ENCODE measurements at places on chromosomes 6 and 20.

DNA sequence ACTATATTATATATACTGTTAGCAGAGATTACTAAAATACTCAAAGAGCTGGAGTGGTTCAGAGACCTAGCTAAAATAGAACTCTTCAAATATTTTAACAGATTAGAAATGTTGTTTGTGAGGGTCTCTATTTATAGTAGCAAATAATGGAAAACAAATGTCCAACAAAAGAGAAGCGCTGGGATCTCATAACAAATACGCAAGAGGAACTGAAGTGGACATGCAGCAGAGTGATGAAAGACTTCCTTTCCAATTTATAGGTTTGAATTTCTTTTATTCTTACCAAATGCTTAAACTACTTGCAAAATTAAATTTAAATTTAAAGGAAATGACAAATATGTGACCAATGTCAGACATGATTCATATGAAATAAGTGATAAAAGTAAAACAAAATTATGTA lies 49.9 kb downstream of the PIGU start:
- no peak for ATAC-seq

DNA sequence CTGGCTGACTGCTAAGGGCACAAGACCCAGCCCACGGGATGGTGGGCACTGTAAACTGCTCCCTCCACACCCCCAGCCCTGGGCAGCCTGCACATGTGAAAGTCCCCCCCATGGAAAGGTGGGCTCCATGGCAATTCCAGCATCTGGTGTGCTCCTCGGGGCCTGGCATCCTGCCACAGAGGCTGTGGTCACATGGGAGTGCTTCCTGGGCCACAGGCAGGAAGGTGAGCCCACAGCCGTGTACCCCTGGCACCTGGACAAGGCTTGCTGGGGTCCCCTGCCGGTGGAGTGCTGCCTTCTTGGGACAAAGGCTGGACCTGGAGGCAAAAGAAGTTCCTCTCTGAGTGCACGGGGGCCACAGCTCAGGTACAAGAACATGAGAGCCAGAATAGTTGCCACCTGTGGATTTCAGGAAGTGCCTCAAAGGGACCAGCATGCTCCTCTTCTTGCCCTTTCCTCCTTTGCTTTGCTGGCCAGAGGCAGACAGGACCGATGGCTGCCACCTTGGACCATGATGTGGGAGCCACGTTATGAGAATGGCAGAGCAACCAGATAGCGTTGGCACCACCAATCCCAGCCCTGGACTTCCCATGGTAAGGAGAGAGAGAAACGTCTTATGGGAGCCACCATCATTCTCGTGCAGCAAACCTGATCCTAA lies 120.2 kb upstream of the MLN start:
- ATAC-seq = no peak

GRCh38 chr20:3383878-3384495 lies 23.5 kb downstream of the DNAAF9 start:
- peak; percentile 50 for ATAC-seq

- no peak for ATAC-seq
These were observed 109.0 kb upstream of the COL21A1 start for GRCh38 chr6:56356426-56356825.

DNA sequence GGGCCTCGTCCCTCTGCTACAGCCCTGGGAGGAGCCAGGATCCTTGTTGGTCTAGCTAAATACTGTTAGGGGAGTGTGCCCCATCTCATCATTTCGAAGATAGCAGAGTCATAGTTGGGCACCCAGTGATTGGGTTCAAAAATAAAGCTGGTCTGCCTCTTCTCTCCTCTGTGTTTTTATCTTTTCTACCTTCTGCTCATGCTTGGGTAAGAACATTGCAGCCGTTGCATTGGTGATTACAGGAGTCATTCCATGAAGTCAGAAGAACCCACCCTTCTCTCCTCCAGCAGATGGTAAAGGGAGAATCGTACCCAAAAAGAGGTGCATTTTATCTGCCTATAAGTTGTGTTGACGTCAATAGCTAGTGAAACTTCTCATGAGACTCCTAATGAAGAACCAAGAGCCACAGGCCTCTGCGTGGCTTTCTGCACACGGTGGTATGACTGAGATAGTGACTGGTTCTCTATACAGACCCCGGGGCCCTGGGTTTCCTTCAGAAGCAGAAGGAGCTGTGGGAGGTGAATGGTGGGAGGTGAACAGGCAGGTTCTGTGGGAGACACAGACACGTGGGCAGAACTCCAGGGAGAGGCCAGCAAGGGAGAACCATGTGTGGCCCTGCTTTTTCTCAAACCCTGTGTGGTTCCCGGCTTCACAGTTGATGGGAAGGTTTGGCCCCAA lies 5.7 kb upstream of the FAM209A start:
- ATAC-seq = no peak

- no peak for ATAC-seq
These were observed 880.4 kb downstream of the EPHA7 start for GRCh38 chr6:92538926-92539325.

DNA sequence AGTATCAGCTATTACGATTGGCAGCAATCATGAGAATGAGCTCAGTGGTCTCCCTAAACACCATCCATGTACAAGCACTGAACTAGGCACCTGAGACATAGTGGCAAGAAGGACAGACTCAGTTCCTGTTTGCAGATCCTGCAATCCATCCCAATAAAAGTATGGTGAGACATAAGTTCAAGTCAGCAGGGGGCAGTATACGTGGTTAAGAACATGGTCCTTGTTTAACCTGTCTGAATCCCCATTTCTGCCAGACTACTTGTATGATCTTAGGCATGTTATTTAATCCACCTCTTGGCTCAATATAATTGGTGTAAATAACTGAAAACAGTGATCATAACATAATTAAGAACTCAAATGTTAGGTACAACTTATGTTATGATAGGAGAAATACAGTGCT lies 33.2 kb upstream of the PNISR start:
- ATAC-seq = no peak

DNA sequence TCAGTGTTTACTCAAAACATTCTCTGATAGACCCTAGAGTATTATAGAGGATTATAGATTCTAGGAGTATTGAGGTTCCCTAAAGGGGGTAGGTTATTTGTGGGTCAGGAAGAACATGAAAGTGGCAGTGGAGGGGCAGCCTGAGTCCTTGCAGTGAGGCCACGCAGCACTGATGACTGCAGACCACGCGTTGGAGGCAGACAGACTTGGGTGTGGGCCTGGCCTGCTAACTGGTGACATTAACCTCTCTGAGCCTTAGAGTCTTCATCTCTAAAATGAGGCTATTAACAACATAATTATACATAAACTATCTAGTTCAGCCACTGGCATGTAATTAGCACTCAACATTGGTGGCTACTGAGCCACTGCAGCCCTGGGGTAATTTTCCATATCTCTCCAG lies 16.1 kb downstream of the MTCL3 start:
- no peak for ATAC-seq

GRCh38 chr20:5172167-5172601 lies 45.4 kb downstream of the CDS2 start:
- peak; percentile 86 for ATAC-seq

DNA sequence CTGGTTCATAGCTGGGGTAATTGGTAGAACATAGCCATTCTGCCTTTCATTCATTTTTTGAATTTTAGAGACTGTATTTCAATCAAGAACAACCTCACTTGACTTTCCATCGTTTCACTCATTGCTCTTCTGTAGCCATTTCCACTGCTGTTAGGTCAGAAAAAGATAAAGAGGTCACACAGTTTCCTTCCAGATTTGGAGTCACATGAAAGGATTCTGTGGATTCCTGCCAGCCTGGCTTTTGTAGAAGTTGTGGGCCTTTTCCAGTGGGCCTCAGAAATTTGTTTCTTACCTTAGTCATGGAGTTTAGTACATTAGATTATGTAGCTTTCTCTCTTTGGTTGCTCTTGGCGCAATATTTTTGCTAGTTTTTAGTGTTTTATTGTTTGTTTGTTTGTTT lies 157.8 kb downstream of the SASH1 start:
- ATAC-seq = no peak

GRCh38 chr6:141158740-141159139 lies 974.0 kb upstream of the GJE1 start:
- ATAC-seq = no peak

DNA sequence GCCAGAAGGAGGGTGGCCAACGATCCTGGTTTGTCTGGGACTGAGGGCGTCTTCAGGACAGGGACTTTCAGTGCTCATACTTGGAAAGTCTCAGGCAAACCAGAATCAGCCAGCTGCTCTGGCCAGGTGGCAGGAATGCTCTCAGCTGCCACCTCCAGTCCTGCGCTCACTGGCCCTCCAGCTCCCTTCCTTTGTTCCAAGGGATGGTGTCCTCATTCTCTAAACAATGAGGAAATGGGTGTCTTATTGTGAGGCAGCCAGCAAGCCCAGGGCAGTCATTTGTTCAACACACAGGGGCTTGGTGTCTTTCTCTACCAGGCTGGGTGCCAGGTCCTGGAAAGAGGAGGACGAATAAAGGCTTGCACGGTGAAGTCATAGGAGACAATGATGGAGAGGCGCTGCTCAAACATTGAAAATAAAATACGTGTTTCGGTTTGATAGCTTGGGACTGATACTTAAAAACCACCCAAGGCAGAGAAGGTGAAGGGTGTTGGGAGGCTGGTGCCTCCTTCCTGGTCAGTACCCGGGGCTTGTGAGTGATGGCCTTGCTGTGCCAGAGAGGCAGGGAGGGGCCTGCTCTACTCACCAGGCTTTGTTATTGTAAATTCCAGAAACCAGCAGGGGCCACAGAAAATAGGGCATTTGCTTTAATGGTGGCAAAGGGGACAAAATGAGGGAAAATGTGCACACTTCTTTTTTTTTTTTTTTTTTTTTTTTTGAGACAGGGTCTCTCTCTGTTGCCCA lies 11.3 kb upstream of the TMEM181 start:
- ATAC-seq = no peak

GRCh38 chr20:12827816-12828385 lies 180.9 kb upstream of the SPTLC3 start:
- no peak for ATAC-seq

DNA sequence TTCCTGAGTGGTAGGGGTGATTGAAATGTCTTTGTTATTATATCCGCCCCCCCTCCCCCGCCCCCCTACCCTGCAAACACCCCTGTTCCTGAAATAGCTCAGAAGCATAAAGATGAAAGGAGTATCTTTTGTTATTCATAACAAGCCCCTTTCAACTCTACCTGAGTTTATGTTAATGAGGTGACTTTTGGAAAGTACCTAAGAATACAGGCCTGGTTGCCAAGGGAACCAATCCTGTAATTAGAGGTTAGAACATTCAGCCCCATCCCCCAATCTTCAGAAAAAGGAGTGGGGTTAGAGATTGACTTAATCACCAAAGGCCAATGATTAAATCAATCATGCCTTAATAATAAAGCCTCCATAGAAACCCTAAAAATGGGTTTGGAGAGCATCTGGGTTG lies 979.2 kb upstream of the GJE1 start:
- ATAC-seq = no peak

- no peak for ATAC-seq
These were observed 126.4 kb downstream of the SCML4 start for GRCh38 chr6:107697682-107698081.

DNA sequence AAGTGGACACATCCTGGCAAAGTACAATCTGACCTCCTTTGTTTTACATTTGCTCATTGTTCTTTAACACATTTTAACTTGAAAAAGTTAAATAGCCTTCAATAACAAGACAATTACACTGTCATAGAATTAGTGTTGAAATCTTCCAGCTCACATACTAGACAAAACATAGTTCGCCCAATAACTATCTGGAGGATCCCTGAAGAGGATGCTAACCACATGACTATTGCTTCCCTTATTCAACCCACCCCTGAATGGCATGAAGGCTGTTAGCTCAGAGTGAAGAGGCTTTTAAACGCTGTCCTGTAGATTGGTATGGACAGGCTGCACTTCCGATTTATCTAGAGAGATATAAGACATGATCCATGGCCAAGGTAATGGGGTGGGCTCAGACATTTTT lies 15.0 kb upstream of the DSE start:
- ATAC-seq = no peak

DNA sequence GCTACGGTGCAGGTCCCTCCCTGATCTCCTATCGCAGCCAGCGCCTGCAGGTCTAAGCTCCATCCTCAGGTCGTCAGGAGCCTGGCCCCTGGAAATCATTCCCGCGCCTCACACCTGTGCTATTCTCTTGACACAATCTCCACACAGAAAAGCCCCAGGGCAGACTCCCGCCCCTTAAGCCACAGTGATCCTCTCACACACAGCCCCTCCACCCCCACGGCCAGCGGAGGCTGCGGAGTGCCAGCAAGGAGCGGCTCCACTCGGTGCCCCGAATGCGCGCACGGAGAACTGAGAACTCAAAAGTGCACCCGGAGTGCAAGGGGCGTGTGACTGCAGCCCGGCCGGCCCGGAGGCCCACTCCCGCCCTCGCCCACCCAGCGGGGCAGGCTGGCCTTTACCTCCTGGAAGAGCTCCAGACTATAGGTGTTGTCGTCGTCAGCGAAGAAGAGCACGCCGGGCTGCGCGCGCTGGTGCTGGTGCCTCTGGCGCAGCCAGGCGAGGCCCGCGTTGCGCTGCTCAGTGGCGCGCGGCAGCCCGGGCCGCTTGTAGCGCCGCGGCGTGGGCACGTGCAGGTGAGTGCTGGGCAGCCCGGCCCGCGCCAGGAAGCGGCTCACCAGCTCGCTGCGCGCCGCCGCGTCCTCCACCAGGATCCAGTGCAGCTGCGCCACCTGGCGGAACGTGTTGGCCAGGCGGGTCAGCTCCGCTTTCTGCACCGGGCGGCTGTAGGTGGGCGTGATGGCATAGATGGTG lies 1.2 kb downstream of the B3GAT2 start:
- peak; percentile 91 for ATAC-seq

GRCh38 chr6:157242791-157243190 lies 80.5 kb downstream of the TMEM242 start:
- ATAC-seq = no peak

DNA sequence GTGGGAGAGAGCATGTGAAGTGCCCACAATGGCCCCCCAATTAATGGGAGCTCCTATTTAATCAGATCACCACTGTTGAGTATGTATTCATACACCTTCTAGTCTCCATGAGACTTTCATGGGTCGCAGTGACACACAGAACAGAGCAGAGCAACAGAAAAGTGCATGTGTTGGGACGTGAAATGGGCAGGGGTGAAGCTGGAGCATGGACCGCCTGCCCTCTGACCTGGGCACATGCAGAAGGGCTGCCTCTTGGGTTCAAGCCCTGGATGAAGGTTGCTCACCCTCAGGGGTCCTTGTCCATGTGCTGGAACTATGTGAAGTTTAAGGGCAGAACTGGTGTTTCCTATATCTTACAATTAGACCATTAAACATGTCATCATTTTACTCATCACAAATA lies 106.0 kb upstream of the PHACTR3 start:
- no peak for ATAC-seq

- no peak for ATAC-seq
These were observed 60.7 kb upstream of the RNF24 start for GRCh38 chr20:4076033-4076432.

Data from stimulated activated memory B cell treated with anti-CD40 and anti-IgM and Interleukin-4, amounts not matched to agents 10 μg/mL and 1 μg/mL and 100 μg/mL, for 72 hours (primary cell).